Stimulated activated CD4-positive, alpha-beta T cell treated with anti-CD3 and anti-CD28 coated beads, Interleukin-12 subunit alpha, Interleukin-12 subunit beta, amount 100 ng/mL, for 4 hours (primary cell): ENCODE measurements at places on chromosomes 1 and 21.

- DNase-seq: no peak
These were observed 296.0 kb downstream of the HLX start for GRCh38 chr1:221175249-221175648.

DNA sequence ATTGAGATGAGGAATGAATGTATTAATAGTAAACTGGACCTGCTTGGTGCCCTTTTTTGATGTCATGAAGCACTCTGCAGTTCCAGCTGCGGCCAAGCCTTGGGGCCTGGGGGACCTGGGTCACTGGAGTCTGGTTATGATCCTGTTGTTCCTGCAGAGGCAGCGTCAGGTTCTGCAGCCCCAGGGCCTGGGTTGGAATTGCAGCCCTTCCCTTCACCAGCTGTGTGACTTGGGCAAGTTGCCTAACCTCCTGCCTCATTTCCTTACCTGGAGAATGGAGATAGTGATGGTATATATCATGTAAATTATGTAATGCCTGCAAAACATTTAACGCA lies 9.1 kb upstream of the ATP5PO start:
- no peak for DNase-seq

GRCh38 chr1:89382479-89382878 lies 18.6 kb downstream of the GBP6 start:
- DNase-seq: no peak

- DNase-seq: no peak
These were observed 266.2 kb downstream of the NPHP4 start for GRCh38 chr1:5725855-5726585.

GRCh38 chr1:229252228-229252984 lies 18.5 kb upstream of the RAB4A start:
- no peak for DNase-seq

GRCh38 chr1:100535264-100535663 lies 2.7 kb upstream of the GPR88 start:
- DNase-seq: no peak

- DNase-seq: no peak
These were observed 39.8 kb upstream of the LRP8 start for GRCh38 chr1:53367503-53368313.

DNA sequence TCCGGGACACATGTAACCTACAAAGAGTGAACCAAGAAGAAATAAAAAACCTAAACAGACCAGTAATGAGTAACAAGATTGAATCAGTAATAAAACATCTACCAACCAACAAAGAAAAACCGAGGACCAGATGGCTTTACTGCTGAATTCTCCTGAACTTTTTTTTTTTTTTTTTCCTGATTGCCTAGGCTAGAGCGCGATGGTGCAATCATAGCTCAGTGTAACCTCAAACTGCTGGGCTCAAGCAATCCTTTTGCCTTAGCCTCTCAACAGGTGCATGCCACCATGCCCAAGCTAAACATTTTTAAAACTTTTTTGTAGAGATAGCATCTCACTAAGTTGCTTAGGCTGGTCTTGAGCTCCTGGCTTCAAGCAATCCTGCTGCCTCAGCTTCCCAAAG lies 11.2 kb upstream of the FGGY start:
- no peak for DNase-seq

DNA sequence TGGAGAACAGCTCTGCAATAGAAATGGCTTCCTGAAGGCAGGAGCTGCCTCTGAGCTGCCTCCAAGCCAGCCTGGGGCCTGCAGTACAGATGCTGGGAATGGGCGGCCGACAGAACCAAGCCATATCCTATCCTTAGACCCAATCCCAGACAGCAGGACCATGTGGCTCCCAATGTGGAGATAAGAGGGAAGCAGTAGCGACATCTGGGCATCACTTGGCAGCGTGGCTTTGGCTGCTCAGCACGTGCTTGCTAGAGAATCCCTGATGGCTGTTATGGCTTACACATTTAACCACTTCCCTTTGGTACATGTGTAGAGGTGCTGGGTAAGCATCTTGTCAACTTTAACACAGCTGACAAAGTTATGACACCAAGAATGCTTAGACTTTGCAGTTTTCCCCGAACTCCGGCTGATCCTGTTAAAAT lies 87.7 kb downstream of the MAN1C1 start:
- no peak for DNase-seq

- no peak for DNase-seq
These were observed 6.0 kb upstream of the SHISA4 start for GRCh38 chr1:201882665-201883132.

DNA sequence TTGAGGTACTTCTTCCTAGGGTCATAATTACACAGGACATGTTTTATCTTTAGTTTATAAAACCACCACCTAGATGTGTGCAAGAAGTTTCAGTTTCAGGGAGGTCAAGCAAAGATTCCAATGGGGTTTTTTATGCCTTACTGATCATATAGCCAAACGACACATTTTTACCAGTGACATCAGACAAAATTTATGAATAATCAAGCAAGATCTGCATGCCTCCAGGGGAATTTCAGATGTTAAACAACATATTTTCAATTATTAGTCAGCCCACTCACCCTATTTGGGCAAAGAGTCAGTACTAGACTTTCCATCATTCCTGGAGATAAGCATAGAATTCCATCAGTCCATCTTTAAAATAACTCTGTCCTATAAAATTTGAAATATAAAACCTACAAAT lies 867.4 kb downstream of the KCNT2 start:
- no peak for DNase-seq

DNA sequence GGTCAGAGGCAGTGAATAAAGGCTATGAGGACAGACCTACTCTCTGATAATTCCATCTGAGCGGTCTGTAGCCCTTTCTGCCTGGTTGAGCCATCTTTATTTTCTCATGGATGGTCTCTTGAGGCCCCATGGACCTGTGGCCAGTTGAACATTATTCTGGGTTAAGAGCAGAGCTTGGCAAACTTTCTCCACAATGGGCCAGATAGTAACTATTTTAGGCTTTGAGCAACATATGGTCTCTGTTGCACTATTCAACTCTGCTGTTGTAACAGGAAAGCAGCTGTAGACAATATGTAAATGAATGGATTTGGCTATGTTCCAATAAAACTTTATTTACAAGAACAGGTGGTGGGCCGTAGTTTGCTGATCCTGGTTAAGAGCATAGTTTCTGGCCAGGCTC lies 62.7 kb downstream of the KAZN start:
- no peak for DNase-seq
